ENCODE measurements at places on chromosomes 4 and X.

GRCh38 chrX:139691843-139692505 is 16.0 kb downstream of the MCF2 start:
- DNase-seq: no peak

DNA sequence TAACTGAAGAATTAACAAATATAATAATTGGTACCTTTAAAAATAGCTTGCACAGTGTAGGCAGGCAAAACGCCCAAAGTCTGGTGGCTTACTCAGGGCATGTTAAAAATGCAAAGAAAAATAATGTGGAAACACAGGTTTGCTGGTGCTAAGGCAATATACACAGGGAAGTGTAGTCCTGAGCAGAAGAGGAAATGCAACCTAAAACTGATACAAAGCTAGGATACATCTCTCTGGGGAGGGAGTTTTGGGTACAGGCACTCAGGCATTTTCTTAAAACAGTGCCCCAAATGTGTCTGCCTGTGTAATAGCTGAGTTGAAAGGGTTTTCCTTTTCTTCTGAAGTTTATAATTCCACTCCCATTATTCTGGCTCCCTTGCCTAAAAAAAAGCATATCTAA is 47.4 kb downstream of the TMPRSS11E start:
- DNase-seq: no peak

- DNase-seq: no peak
Observed at GRCh38 chrX:152932598-152933175, 34.8 kb downstream of the ZNF185 start.

DNA sequence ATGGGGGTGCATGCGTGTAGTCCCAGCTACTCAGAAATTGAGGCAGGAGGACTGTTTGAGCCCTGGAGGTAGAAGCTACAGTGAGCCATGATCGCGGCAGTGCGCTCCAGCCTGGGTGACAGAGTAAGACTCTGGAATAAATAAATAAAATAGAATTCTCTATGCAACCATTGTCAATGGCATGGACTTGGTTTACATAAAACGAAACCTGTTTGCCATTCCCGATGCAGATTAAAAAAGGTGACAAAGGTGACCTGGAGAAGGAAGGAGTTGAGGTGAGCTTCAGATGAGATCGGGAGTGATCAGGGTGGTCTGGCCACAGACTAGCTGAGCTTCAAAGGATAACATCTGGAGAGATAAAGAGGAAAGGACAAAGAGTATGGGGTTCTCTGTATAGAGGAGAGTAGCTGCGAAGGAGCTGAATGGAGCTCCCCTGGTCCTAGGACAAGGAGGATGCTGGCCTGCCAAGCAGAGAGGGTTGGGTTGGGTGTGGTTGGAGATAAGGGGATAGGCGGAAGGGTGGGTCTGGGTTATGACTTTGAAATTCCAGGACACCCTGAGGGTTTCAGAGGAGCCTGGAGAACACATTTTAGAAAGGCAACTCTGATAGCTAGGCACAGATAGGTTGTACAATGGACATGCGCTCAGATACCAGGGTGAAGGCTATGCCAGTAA is 98.6 kb downstream of the RBM47 start:
- DNase-seq: no peak

DNA sequence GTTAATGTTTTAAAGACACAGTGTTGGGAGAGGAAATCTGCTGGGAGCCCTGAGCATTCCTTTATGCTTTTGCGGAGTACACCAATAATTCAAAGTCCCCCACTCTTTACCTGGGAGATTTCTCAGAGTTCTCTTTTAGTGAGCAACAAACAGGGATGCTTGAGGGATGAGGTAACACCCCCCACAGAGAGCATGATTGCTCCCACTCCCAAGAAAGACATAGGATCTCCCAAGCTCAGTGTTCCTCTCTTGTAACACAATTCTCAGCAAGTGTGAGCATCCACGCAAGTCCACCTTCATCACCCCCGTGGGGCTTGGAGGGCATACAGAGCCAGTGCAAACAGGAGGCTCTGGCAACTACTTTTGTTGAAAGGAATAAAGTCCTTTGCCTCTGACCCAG is 36.1 kb downstream of the GSPT2 start:
- DNase-seq: no peak

GRCh38 chr4:8912089-8912455 is 40.4 kb upstream of the HMX1 start:
- DNase-seq: no peak

DNA sequence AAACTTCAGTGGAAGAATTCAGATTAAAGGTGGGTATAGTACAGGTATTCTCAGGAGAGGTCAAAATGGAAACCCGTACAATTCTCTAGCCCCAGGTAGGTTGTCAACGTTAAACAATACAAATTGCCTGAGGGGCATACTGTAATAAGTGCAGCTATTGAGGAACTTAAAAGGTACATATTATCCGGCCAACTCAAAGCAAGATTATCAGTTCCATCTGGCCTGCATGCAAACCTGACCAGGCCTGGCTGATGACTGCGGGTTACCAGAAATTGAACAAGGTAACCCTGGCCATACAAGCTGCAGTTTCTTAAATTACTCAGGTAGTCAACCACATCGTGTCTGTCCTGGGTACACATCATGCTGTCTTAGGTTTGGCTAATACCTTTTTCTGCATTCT is 12.3 kb upstream of the ZNF630 start:
- DNase-seq: no peak

GRCh38 chrX:105696870-105697269 is 125.5 kb upstream of the NRK start:
- DNase-seq: no peak

All from iPS DF 19.7 (cell line).